Activated naive CD8-positive, alpha-beta T cell treated with anti-CD3 and anti-CD28 coated beads for 36 hours (primary cell): ENCODE measurements at places on chromosomes 7 and 10. TPM values are rescaled to one million over a fixed set of nuclear protein-coding genes. Genes with fewer than 3 reads are reported as not detected.

- no peak for DNase-seq
These were observed 53.1 kb downstream of the PRF1 start for GRCh38 chr10:70549351-70549961.

WEE2 gene
- not detected for total RNA-seq

DNA sequence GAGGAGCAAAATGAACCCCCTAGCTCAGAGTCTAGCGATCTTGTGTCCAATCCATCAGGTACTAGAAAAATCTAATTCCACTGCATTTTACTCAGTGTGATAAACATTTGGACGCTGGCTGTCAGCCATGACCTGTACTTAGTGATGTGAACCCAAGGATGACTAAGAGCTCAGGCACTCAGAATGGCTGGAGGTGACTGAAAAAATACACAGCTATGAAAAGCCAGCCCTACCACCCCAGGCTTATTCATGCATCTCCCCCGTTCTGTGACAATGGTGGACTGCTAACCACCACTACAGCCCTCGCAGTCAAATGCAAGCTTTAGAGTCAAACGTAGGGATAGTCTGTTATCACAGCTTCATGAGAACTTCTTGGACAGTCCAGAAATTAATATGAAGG, 14.9 kb downstream of the AFAP1L2 start:
- no peak for DNase-seq

DNA sequence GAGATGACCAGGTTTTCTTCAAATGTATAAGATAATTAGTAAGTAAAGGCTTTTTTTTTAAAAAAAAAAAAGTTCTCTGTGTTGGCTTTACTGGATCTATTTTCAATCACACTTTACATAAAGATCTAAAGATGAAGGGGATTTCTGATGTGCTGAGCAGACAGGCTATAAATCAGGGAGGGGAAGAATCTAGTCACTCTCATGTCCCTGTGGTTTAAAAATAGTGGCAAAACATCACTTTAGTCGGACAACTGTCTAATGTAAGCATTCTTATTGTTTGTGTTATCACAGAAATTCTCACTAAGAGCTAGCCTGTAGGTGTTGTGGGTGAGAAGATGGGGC, 132.7 kb downstream of the ICA1 start:
- no peak for DNase-seq

DNA sequence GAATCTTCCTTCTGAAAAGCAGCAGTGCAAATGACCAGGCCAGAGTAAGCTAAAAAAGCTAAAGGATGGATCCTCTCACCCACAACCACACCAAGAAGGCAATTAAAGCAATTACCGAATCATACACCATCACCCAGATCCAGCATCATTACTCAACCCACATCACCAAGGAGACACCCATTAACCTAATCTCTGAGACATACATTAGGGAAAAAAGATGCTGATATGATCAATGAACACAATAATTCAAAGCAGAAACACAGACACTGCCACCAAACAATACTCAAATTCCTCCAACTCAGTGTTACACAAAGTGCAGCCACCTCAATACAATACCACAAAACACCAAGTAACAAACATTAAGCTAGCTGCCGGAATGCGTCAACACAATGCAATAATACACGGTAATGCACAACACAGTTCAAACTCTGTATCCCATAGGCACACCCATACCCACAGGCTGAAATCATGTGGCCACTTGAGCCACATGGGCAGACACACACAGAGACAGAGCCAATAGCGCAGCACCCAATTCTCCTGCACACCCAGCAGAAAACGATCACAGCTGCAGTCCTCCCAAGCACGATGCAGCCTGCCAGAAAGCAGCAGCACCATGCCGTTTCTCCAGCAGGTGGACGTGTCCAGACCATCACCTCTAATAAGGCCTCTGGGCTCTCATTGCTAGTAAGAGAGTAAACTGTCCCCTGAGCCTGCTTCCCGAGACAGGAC, 21.5 kb downstream of the PAX2 start:
- DNase-seq: no peak

GRCh38 chr7:105580022-105580740, 1.1 kb downstream of the EFCAB10 start:
- no peak for DNase-seq

DNA sequence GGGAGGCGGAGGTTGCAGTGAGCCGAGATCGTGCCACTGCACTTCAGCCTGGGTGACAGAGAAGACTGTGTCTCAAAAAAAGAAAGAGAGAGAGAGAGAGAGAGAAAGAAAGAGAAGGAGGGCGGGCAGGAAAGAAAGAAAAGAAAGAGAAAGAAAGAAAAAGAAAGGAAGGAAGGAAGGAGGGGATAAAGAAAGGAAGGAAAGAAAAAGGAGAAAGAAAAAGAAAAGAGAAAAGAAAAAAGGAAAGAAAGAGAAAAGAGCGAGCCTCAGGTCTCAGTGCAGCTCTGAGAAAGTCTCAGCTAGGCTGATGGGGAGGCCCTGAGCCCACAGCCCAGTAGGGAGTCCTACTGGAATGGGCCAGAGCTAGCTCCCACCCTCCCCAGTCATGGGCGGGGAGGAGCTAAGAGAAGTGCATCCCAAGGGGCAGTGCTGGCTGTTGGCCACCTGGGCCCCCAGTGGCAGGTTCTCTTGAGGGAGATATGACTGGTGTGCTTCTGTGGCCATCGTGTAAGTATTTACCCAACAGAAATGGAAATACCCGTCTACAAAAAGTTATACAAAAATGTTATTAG, 69.3 kb downstream of the ABRAXAS2 start:
- no peak for DNase-seq

- no peak for DNase-seq
These were observed 102.0 kb upstream of the GLI3 start for GRCh38 chr7:42338916-42339540.

DNA sequence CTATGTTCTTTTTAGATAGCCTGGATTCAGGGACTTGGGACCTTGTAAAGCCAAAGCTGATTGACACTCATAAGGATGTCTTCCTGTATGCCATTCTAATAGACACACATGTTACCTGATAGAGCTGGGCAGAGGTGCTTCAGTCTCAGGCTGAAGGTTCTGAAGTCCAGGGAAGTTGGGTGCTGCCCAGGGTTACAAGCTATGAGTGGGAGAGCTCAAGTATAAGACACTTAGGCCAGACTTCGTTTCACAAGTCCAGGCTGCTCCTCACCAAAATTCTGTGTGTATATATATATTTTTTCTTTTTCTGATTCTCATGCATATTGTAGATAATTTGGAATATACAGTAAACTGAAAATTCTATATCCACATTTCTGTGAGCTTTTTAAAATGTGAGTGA, 144.2 kb downstream of the HDAC9 start:
- DNase-seq: no peak

- DNase-seq: no peak
These were observed 76.2 kb upstream of the UNC5B start for GRCh38 chr10:71136036-71136721.

ACSM6 gene
- total RNA-seq: not detected

- no peak for DNase-seq
These were observed 17.0 kb downstream of the PKD1L1 start for GRCh38 chr7:47931005-47932004.

- DNase-seq: no peak
These were observed 4.5 kb upstream of the DNMBP start for GRCh38 chr10:100014071-100014762.

- no peak for DNase-seq
These were observed 1.6 kb upstream of the GTF2I start for GRCh38 chr7:74655768-74656440.

CDH23 gene
- total RNA-seq: 1.4 TPM

DNA sequence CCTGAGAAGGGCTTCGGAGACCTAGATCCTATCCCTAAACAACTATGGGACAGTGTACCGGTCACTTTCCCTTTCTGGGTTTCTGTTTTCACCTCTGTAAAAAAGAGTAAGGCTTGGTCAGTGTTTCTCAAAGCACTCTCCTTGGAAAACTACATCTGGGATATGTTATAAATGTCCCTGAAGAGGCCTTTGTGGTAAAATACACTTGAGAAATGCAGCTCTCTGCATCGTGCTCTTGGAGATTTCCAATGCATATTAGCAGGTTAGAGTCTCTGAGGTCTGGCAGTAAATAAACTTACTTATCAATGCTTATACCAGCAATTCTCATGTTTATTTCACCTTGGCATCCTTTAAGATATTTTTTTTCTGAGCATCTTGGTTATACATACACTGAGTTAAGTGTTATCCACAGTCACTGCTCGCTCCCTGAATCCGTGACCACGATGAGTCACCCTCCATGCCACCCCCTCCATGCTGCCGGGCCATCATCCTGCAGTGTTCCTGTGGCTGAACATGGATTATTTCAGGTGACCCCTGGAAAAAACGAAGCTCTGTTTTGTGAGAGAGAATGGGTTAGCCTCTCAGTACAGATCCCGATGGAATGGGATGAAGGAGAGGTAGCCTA, 3.3 kb upstream of the TBXAS1 start:
- DNase-seq: no peak

- no peak for DNase-seq
These were observed 94.8 kb upstream of the HDAC9 start for GRCh38 chr7:18400726-18401125.

TRPV5 gene
- total RNA-seq: not detected

PDK4 gene
- total RNA-seq: not detected

DNA sequence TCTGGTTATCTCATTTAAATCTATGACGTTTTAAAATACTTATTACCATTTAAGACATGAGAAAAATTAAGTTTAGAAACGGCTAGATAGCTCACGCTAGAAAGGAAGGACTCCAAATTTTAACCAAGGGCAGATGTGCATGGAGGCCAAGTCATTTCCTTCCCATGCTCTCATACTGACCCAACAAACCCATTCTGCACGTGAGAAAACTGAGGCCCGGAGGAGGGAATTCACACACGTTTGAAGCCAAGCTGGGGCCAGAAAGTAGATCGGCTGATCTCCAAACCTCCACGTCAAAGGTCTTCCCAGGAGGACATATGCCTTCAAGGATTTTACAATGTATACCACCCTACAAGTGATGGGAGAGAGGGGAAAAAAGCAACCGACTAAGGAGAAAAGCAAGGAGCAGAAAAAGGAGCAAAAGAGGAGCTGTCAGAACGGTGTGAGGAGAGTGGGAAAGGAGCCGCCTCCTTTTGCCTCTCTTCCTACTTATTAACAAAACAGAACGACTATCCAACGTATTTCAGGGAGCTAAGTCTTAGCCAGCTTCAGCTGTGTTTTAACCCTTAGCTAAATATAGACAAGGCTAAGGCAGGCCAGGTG, 645 bp upstream of the SIRT1 start:
- no peak for DNase-seq

NFE2L3 gene
- 35.3 TPM for total RNA-seq

- DNase-seq: no peak
These were observed 471.5 kb upstream of the NRG3 start for GRCh38 chr10:81403451-81403850.

GRCh38 chr10:34222359-34222758, 592.7 kb downstream of the PARD3 start:
- no peak for DNase-seq

GRCh38 chr10:20596065-20596755, 300.9 kb downstream of the NEBL start:
- DNase-seq: no peak

PAX4 gene
- total RNA-seq: not detected

DNA sequence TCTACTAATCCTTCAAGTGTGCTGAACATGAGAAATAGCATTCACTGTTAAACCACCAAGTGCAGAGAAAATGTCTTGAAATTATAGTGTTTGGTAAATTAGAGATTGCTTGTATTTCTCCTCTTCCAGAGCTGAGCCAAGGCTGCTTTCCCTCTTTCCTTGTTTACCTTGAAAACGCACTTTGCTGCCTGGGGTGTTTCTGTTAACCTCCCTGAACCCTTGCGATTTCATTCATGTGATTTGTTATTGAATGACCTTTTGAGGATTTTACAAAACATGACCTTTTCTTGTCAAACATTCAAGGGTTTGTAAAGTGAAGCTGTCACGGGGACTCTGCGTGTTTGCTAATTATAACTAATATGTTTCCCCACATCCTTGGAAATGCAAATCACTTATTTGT, 169.4 kb downstream of the LRMDA start:
- no peak for DNase-seq

GRCh38 chr7:128794020-128794419, 2.3 kb downstream of the CCDC136 start:
- no peak for DNase-seq

DNA sequence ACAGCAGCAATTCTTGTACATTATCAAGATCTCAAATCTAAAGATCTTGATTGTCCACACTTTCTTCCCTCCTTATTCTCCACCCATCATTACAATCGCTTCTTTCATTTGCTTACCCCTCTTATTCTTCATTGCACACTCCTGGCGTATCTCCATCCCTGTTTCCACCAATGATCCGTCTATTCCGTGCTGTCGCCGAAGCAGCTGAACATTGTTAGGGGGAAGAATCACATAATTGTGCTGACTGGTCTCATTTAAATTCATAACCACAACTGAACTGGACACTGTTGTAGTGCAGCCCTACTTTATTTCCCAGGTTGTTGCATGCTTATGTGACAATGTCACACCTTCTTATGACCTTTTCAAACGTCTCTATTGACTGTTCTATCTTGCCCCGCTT, 18.9 kb upstream of the NRP1 start:
- DNase-seq: no peak

- DNase-seq: no peak
These were observed 254.8 kb downstream of the PHF14 start for GRCh38 chr7:11228515-11228914.

- DNase-seq: no peak
These were observed 18.9 kb downstream of the CDK1 start for GRCh38 chr10:60797200-60797599.

IL2RA gene
- 698 TPM for total RNA-seq

CNPY1 gene
- total RNA-seq: not detected

DNA sequence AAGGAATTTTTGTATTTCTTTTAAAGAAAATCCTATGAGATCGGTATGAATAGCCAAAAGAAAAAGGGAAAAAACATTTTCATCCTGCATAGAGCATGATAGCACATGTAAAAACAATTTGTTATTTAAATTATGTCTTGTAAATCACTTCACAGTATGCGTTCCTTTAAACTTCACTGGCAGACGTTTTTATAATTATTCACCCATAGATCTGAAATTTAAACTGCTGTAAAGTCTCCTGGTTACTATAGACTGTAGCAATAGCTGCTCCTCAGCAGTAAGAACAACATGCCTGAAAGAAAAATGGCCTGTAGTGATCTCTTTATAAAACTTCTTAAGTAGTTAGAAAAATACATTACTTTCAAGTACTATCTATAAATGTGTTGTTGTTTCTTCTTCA, 26.5 kb downstream of the CAPZA2 start:
- DNase-seq: no peak

PNPLA8 gene
- total RNA-seq: 15.2 TPM

DNA sequence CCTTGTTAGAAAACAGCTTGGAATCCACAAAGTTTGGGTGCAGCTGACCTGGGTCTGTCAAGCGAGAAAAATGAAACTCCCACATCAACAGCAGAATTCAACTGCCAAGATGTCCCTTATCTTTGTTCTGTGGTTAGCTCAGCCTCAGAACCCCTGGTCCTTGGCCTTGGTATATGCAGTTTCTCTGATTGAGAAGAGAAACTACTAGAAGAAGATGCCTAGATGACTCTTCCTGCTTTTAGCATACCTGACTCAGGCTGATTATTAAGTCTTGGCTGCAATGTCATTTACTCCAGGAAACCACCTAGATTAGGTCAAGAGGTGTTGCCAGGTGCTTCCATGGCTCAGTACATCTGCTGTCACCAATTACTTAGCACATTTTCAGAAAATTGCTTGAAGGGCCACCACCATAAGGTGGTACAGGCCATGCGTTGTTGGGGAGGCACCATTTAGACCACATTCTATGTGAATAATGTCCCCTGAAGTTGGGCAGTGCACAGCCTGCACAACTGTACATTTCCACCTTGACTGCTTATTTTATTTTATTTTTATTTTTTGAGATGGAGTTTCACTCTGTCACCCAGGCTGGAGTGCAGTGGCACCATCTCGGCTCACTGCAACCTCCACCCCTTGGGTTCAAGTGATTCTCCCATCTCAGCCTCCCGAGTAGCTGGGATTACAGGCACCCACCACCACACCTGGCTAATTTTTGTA, 59.4 kb upstream of the ZNF438 start:
- DNase-seq: no peak
